ENCODE measurements at places on chromosomes 11 and 22. TPM values are rescaled to one million over a fixed set of nuclear protein-coding genes. Genes with fewer than 3 reads are reported as not detected.

GRCh38 chr11:95788921-95789505, 569 bp downstream of the FAM76B start:
- H3K4me3 ChIP-seq: peak overlapping the region; percentile 99
- H3K4me1 ChIP-seq: peaks cover 30% of the 10 kb centered on the region
- H3K27me3 ChIP-seq: no peaks in the 10 kb centered on the region

DNA sequence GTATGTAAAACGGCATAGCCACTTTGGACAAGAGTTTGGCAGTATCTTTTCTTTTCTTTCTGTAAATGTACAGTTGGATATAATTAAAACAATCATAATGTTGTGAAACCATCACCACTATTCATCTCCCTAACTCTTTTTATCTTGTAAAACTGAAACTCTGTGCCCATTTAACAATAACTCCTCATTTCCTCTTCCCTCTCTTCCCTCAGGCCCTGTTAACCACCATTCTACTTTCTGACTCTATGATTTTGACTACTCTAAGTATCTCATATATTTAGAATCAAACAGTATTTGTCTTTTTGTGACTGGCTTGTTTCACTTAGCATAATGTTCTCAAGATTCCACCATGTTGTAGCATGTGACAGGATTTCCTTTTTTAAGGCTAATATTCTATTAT, 10.2 kb downstream of the SCUBE2 start:
- no peak for DNase-seq
- no peaks in the 10 kb centered on the region for H3K4me1 ChIP-seq
- no peaks in the 10 kb centered on the region for H3K36me3 ChIP-seq
- peaks cover 24% of the 10 kb centered on the region for H3K27me3 ChIP-seq

Gene ANKK1
- total RNA-seq: 2.1 TPM

- H3K27me3 ChIP-seq: no peaks in the 10 kb centered on the region
- peaks cover 19% of the 10 kb centered on the region for H3K36me3 ChIP-seq
- DNase-seq: no peak
- H3K4me3 ChIP-seq: no peak overlapping the region
- H3K4me1 ChIP-seq: no peaks in the 10 kb centered on the region
- no peak overlapping the region for H3K27ac ChIP-seq
These were observed 28.5 kb upstream of the ALKBH3 start for GRCh38 chr11:43852057-43852636.

DNA sequence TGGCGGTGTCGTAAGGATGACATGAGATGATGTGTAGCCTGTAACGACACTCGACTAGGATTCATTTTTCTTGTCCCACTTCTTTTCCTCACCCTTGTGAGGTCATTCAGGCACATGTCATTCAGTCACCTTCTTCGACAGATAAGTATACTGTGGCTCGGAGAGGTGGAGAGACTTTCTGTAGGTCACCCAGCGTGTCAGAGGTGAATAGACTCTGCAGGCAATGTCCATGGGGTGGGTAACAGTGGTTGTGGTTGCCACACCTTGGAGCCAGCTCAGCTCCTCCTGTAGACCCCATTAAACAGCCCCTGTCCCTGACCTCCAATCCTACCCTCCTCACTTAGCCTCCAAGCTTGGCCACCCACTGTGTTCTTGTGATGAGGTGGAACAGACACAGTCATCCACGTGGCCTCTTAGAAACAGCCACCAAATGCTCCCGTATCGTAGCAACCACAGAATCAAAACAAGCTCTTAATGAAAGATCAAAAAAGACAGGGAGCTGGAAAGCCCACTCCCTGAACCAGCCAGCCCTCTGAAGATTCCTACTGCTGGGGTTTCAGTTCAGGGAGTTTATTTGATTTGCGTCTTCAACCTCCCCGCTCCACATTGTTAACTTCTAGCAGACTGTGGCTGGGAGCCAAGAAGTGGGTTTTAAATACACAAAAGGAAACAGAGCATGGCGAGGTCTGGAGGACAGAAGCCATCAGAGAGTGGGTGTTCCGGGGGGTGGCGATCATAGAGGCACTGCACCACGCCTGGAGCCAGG, 89.0 kb upstream of the GRK3 start:
- H3K4me1 ChIP-seq: peaks cover 18% of the 10 kb centered on the region
- peak; percentile 55 for DNase-seq
- H3K4me3 ChIP-seq: no peak overlapping the region
- peak overlapping the region; percentile 97 for H3K27ac ChIP-seq

Gene MMP8
- not detected for total RNA-seq

- no peaks in the 10 kb centered on the region for H3K27me3 ChIP-seq
- H3K27ac ChIP-seq: no peak overlapping the region
- no peak overlapping the region for H3K4me3 ChIP-seq
- peaks cover 11% of the 10 kb centered on the region for H3K4me1 ChIP-seq
These were observed 3.8 kb upstream of the MMP27 start for GRCh38 chr11:102709201-102709945.
